ENCODE measurements at places on chromosomes 5 and 9.

- peak; percentile 84 for DNase-seq
Observed at GRCh38 chr5:113513384-113514288, at the start of gene YTHDC2. YTHDC2 (plus strand) TSS chr5:113513694; CDS start chr5:113513896, 202 bp downstream.

DNA sequence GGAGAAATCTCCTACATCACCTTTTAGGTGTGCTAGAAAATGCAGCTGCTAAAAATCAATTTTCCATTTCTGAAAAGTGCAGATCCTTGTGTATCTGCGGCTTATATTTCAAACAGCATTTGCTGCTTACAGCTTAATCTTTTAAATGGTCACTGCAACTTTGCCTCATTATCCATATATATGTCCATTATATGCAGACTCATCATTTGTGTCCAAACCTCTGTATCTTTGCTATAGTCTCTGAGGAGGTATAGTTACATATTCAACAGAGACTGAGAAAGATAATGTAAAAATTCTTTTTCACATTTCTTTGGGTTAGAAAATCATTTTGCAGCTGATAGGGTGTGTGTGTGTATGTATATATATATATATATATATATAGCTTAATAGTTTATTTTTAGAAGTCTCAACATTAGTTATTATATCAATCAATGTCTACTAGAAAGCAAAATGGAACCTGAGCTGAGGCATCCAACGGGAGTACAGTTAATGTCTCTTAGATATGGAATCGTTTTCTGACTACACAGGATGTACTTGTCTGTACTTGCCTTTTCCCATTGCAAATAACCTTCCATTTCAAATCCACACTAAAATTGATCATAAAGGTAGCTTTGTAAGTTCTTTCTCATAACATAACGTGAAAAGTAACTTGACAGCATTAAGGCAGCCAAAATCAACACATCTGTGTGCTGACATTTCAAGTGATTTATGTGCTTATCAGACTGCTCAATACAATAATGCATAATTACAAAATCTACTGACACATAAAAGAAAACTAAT, 267.0 kb upstream of the HAPLN1 start:
- DNase-seq = no peak

DNA sequence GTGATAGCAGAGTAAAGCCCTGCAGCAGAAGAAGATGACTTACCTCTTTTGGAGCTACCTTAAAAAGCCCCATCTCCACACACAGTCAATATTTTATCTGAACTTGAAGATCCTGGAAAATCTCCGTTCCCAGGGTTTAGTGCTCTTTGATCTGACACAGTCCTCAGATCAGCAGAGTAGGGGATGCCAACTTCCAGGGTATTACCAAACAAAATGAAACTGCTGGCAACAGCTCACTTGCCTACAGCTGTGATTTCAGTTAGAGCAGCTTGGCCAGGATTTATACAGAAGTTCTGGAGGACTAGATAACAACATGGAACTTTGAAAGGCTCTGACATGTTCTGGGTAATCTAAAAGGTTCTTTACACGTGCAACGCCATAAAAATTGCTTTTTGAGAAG, 1537.8 kb upstream of the ACO1 start:
- DNase-seq = no peak

DNA sequence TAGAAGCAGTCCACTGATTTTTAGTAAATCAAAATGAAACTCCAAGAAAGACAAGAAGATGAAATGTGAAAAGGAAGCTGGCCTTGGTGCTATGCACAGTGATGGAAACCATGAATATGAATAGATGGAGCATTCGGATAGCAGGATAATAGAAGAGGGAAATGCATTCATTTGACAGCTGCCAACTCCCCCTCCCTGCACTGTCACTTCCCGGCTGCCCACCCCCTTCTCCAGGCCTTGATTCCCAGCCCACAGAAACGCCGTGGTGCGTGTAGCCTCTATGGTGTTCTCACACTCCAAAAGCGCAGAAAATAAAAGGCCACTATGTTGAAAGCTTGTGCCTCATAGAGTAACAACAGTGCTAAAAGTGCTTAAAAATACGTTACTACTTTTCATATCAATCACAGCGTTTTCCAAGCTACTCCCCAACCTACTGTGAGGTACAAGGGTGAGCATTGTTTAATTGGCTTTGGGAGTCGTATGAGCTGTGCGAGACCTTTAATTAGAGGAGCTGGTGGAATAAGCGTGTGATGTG, 26.1 kb upstream of the IFNK start:
- no peak for DNase-seq

DNA sequence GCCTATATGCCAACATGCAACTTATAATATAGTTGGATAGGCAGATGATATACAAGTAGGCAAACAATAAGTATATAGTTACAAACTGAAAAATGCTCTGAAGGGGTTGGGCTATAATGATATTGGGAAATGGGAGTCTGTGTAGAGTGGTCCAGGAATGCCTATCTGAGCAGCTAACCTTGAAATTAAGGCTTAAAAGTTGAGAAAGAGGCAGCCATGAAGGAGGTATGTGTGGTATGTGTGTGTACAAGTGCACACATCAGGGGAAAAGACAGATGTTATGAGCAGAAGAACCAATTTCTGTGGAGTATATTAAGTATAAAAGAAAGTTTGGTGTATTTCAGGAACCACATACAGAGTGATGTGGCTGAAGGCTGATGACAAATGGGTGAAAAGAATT, 154.9 kb upstream of the PAPPA start:
- DNase-seq = no peak

GRCh38 chr5:6581559-6582426, 51.1 kb downstream of the NSUN2 start:
- DNase-seq = no peak

GRCh38 chr5:80600943-80601693, 31.0 kb upstream of the ANKRD34B start:
- DNase-seq = no peak

DNA sequence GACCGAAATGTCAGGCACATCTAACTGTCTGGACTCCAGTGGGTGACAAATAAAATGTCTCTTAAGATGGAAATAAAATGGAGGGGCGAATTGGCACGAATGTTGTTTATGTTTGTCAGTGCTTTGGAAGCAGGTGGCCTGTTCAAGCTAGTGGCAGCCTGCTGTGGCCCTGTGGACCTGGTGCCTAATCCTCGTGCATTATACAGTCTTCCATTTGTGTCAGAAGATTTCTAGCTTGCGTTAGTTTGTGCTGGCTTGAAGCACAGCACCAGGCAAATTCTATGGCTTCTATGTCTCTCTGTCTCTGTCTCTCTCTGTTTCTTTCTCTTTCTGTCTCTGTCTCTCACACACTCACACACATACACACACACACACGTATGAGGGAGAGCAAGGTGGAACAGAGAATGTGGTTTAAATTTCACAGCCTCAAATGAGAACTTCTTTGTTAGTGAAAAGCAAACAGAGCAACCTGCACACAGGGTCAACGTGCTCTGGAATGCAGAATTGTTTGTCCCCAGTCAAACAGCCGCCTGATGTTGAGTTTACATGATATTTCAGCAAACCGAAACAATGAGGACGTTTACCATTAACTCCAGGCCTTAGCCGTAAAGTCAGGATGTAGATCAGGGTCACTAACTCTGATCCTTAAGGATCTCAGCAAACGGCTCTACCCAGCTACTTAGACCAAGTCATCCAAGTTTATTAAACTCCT, 39.0 kb upstream of the CD180 start:
- no peak for DNase-seq

GRCh38 chr5:67876371-67876770, 339.2 kb upstream of the PIK3R1 start:
- no peak for DNase-seq

- DNase-seq = no peak
Observed at GRCh38 chr5:114953565-114953964, 216.1 kb downstream of the TRIM36 start.

DNA sequence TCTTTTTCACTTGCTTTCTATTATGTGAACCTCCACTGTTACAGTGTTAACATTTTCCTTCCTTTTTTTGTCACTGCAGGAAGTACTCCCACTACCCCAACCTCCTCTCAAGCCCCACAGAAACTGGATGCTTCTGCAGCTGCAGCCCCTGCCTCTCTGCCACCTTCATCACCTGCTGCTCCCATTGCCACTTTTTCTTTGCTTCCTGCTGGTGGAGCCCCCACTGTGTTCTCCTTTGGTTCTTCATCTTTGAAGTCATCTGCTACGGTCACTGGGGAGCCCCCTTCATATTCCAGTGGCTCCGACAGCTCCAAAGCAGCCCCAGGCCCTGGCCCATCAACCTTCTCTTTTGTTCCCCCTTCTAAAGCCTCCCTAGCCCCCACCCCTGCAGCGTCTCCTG, 18.8 kb downstream of the NUP214 start:
- DNase-seq = no peak

GRCh38 chr5:1552521-1553255, 28.9 kb upstream of the LPCAT1 start:
- DNase-seq = no peak

- DNase-seq = no peak
Observed at GRCh38 chr5:96576876-96577275, 85.3 kb upstream of the CAST start.

GRCh38 chr5:388266-389196, 54.4 kb upstream of the EXOC3 start:
- DNase-seq = no peak

GRCh38 chr9:135353935-135354334, 125.6 kb upstream of the PPP1R26 start:
- no peak for DNase-seq

GRCh38 chr9:126397056-126397455, 70.4 kb downstream of the MVB12B start:
- no peak for DNase-seq

DNA sequence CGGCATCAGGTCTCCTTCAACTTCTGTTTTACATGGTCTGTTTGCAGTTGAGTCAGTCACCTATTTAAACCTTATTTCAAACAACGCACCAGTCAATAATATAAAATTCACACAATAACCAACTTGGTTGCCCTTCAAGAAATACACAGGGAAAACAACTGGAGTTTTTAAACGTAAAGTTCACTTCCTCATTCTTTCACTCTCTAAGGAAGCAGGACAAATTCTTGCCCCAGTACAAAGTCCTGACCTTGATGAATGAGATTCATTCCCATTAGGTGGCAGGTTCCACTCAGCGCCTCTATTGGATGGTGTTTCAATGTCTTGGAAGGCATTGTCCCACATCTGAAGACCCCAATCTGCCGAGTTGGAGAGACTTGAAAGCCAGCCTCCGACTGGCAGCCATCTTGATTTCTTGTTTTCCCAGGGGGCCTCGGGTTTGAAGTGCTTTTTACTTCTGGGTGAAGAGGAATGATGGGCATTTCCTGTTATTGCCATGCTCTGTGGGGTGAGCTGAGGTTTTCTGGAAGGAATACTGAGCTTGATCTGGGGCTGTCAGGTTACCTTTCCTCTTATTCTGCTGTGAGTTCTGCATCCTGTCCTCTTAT, 105.0 kb downstream of the ACER2 start:
- no peak for DNase-seq

DNA sequence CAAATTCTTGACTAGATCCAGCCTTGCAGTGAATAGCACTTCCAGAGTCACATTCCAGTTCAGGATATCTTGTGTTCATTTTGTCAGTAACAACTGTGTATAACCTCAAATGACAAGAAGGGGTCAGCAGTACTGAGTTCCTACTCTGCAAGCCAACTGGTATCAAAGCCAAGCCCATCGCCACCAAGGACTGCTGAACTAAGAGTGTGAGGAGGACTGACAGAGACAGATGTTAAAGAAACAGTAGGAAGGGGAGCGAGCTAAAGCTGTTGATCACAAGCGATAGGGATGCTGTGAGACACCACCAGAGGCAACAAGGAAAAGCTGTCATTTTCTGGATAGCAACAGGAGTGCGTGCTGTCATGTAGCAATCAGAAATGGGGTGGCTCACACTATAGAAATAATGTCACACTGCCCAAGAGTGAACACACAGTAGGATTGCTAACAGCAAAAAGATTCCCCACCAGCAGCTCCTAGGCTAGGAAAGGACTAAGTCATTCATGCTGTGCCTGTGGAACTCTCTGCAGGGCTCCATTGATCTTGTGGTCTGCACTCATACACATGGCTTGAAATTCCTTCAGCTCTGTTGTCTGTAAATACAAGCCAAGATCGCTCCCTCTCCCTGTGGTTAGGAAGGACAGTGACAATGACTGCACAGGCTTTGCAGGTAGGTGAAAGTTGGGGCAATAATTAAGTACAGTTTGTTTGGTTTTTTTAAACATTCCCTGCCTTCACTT, 658.6 kb downstream of the NR2F1-AS1 start:
- no peak for DNase-seq

DNA sequence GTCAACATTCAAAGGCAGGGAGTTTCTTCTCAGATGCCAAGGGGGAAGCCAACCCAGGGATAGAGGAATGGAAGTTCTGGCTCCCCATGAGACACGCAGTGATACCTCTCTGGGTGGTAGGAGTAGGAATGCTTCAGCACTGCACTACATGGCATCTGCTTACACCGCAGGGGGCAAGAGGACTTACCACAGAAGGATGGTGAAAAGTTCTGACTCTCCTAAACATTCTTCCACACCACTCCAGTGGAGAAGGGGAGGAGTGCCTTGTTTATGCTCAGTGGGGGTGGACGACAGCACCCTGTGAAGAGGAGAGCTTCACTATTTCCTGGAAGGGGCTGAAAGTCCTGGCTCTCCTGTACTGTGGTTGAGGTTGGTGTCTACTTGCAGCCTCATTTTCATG, 1011.3 kb upstream of the WWC1 start:
- DNase-seq = no peak

- DNase-seq = no peak
Observed at GRCh38 chr9:137218754-137219271, 3.2 kb downstream of the RNF208 start.

GRCh38 chr9:431701-432100, 217.0 kb downstream of the DOCK8 start:
- DNase-seq = no peak

DNA sequence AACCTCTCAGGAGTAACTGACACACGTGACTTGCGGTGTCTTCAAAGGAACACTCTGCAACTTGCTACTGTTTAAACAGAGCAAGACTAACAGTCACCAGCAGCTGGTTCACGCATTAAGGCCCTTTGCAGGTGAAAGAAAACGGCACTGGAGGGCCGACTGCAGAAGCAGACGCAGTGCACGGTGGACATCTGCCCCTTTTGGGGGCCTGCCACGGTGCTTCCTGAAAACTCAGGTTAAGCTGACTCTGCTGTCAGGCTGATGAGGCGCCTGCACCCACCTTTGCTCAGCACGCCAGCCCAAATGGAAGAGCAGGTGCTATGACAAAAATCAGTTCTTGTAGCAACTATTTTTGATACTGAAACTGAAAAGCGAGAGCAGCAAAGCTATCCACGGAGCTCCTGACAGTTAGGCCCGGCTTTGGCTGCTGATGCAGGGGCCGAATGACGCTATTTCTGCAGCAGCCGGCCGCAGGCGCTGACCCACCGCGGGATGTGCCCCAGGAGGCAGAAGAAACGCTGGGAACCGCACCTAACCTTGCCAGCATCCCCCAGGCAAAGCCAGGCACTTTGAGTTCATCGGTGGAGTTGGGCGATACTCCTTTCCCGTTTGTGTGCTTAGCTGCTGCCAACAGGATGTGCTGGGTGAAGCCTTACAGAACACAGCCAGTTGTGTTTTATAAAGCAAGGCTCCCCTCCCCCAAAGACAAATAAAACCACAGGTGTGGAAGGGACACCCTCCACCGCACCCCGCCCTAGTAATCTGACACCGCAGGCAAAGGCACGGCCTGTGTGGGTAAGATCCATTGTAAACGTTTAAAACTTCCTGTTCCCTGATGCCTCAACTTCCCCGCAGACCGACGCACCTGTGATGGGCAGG, 21.1 kb upstream of the TERT start:
- no peak for DNase-seq
